ENCODE measurements at places on chromosomes 4 and X. TPM values are rescaled to one million over a fixed set of nuclear protein-coding genes. Genes with fewer than 3 reads are reported as not detected.

KCNIP4 gene
- not detected for total RNA-seq

JCHAIN gene
- total RNA-seq = 1.6 TPM

MYL5 gene
- total RNA-seq = 3.8 TPM

SPANXD gene
- total RNA-seq = not detected

GYPB gene
- not detected for total RNA-seq

EDA gene
- total RNA-seq = 2.0 TPM

GRIA3 gene
- 7.9 TPM for total RNA-seq

USP17L22 gene
- total RNA-seq = not detected

GABRG1 gene
- not detected for total RNA-seq

TNIP2 gene
- 84.8 TPM for total RNA-seq

TRIM61 gene
- 0.95 TPM for total RNA-seq

CCDC110 gene
- 6.2 TPM for total RNA-seq

CPE gene
- 458 TPM for total RNA-seq

- no peak for DNase-seq
- H3K27ac ChIP-seq = no peak overlapping the region
- no peaks in the 10 kb centered on the region for H3K36me3 ChIP-seq
Measured at GRCh38 chr4:74038086-74038424, 434 bp downstream of the CXCL3 start.

GRCh38 chr4:151717909-151718628 lies 42.7 kb downstream of the GATB start:
- H3K27me3 ChIP-seq = no peaks in the 10 kb centered on the region
- H3K36me3 ChIP-seq = peaks cover 4% of the 10 kb centered on the region

DNA sequence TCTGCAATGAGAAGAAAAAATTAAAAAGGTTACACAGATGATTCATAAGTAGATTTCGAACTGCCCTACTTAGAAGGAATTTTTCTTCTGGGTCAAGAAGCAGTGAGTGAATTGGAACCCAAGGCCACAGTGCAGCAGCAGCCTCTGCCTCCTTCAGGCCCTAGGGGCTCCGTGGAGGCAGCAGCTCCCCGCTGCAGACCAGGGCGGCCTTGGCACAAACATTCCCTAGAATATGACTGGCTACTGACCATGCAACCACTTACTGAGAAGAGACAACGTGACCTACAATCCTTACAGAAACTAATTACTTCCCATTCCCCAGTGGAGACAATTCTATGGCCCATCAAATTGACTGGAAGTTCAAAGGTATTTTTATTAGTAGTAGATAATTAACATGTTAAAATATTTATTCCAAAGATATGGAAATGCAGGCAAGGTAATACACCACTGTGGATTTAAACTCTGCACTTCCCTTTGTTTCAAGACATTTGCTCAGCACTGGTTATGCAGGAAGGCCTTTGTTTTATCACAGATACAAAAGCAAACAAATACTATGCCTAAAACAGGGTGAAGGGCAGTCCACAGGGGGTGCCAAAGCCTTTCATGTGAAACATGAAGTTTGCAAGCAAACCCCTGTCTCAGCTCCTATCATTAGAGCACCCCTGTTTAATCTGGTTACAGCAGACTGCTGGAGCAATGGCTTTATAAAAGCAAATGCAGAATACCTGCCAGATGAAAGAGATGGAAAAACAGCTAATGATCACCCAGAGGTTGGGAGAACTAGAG lies 59.2 kb downstream of the PCDH19 start:
- H3K27me3 ChIP-seq = no peaks in the 10 kb centered on the region
- no peak overlapping the region for H3K4me3 ChIP-seq
- no peaks in the 10 kb centered on the region for H3K4me1 ChIP-seq

- no peaks in the 10 kb centered on the region for H3K27me3 ChIP-seq
- no peaks in the 10 kb centered on the region for H3K4me1 ChIP-seq
- DNase-seq = no peak
- no peaks in the 10 kb centered on the region for H3K36me3 ChIP-seq
- no peak overlapping the region for H3K27ac ChIP-seq
Measured at GRCh38 chr4:105129286-105130040, 17.2 kb upstream of the TET2 start.

- no peak for DNase-seq
- peak overlapping the region; percentile 54 for H3K4me3 ChIP-seq
- H3K4me1 ChIP-seq = peaks cover 8% of the 10 kb centered on the region
- no peaks in the 10 kb centered on the region for H3K36me3 ChIP-seq
Measured at GRCh38 chr4:181006499-181007260, 1236.5 kb upstream of the TENM3 start.

DNA sequence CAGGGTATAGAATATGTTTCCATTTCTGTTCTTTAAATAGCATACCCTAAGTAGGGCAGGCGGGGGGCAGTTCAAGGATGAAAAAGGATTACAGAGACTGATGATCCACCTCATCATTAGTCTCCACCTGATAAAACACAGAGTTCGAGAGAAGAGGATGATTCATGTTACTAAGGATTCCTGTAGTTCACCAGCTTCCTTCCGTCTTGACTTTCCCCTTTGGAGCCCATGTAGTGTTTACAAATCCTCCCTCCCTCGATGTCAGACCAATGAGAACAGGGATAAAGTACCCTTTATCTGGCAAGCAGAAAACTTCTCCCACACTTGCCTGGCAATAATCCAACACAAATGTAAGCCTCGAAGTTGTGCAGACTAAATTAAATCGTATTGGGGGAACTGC lies 526.3 kb upstream of the FAM241A start:
- no peaks in the 10 kb centered on the region for H3K4me1 ChIP-seq
- no peak overlapping the region for H3K27ac ChIP-seq
- no peak overlapping the region for H3K4me3 ChIP-seq

DNA sequence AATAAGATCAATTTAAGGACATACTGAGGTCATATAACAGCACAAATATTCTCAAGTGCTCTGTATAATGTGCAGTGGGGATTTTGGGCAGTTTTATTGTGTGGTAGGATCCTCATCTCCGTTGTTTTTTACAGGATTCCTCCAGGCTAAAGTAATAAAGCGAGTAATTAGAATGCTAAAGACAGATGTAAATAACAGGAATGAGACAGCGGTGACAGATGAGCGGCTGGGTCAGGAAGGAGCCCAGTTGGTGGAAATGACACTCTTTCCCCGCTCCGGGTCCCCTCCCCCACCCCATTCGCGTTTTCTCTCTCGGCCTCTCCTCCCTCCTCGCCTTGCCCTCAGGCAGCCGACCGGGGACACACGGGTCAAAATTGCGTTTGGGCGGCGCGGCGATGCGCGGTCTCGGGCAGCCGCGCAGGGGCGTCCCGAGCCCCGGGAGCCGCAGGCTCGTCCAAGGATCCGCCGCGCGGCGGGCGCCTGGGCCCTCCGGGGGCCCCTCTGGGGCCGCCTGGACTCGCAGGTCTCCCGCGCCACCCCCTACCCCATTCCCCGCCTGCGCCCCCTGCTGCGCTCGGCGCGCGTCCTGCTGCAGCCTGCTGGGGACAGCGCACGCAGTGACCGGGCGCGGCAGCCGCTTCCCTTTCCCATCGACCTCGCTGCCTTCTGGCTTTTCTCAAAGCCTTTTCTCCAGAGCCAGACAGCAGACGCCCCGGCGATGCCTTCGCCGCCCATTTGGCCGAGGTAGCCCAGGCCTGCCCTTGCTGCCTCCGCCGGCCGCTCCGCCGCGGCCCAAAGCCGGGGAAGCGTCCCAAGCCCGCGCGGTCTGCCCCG lies 16.2 kb downstream of the POU4F2 start:
- peaks cover 6% of the 10 kb centered on the region for H3K4me1 ChIP-seq
- peak overlapping the region; percentile 73 for H3K4me3 ChIP-seq
- H3K36me3 ChIP-seq = no peaks in the 10 kb centered on the region
- H3K27me3 ChIP-seq = peaks cover 6% of the 10 kb centered on the region
- no peak overlapping the region for H3K27ac ChIP-seq

- H3K27ac ChIP-seq = no peak overlapping the region
- no peak for DNase-seq
- no peaks in the 10 kb centered on the region for H3K27me3 ChIP-seq
- H3K36me3 ChIP-seq = no peaks in the 10 kb centered on the region
Measured at GRCh38 chr4:74996996-74997395, 64.1 kb downstream of the PARM1 start.

DNA sequence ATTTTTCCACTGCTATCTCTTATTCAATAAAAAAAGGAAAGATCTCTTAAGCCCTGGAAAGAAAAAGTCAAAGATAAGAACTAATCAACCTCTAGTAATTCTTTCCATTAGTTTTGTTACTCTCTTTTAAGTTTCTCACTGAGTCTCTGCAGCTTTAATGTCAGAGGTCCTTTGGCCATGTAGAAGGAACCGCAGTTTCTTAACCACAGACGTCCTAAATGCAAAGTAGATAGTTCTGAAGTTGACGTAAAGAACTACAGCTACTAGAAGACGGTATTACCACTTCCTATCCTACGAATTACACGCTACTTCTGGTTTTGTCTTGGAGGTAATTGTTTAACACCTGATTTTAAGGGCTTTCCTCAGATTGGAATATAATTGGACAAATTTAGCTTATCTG lies 325.9 kb downstream of the ANKRD50 start:
- H3K36me3 ChIP-seq = no peaks in the 10 kb centered on the region
- H3K27ac ChIP-seq = no peak overlapping the region
- peak overlapping the region; percentile 19 for H3K4me3 ChIP-seq

- no peaks in the 10 kb centered on the region for H3K27me3 ChIP-seq
- H3K27ac ChIP-seq = no peak overlapping the region
Measured at GRCh38 chr4:164770010-164770724, 16.2 kb downstream of the SMIM31 start.

- no peak overlapping the region for H3K27ac ChIP-seq
- H3K4me3 ChIP-seq = no peak overlapping the region
- no peaks in the 10 kb centered on the region for H3K36me3 ChIP-seq
- H3K4me1 ChIP-seq = no peaks in the 10 kb centered on the region
Measured at GRCh38 chr4:35511851-35512250, 732.5 kb downstream of the ARAP2 start.

- H3K27me3 ChIP-seq = no peaks in the 10 kb centered on the region
- DNase-seq = no peak
- H3K36me3 ChIP-seq = no peaks in the 10 kb centered on the region
Measured at GRCh38 chr4:52726826-52727580, 24.2 kb downstream of the ERVMER34-1 start.

DNA sequence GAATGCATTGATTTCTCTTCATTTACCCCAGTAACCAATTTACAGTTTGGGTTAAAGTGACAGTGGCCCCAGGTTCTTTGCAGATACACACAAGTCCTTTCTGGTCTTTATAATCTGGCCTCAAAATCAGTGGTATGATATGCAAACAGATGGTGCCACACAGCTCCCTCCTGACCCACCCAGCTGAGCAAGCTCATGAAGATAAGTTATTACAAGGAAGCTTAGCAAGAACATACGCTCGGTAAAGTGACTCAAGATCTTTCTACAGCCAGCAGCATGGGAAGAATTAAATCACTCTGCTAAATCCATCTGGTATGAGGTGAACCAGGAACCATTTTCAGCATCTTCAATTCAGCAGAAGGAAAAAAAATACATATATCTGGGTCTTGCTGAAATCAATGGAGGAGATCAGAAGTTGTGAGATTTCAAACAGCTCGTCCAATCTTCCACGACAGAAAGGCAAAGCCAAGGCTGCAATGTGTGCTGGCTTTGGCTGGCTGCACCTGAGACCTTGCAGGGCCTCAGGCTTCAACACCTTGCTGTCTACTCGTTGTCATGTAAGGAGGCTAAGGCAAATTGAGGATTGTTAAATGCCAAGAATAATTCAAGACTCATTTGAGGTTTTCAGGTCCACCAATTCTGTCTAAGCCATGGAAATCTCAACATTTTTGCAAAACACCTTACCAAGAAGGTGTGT lies 28.2 kb downstream of the SEL1L3 start:
- no peaks in the 10 kb centered on the region for H3K36me3 ChIP-seq
- H3K27ac ChIP-seq = no peak overlapping the region
- no peak overlapping the region for H3K4me3 ChIP-seq
- no peak for DNase-seq

DNA sequence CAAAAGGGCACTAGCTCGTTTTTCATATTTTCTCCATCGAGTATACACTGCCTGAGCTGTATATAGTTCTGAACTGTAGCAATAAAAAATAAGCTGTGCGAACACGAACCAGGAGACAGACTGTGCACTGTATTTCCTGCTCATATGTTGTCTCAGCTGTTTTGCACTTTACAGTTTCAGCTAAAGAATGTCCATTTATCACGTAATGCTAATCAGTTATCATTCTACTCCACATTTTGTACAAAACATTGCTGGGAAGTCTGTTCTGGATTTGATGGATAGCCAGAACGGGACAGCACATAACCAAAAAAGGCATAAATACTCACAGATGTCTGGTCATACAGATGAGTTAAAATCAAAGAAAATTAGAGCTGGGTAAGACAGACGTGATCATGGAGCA lies 315.5 kb upstream of the ADGRL3 start:
- no peak overlapping the region for H3K27ac ChIP-seq
- H3K4me3 ChIP-seq = peak overlapping the region; percentile 63
- no peak for DNase-seq
- H3K36me3 ChIP-seq = no peaks in the 10 kb centered on the region
- H3K27me3 ChIP-seq = no peaks in the 10 kb centered on the region

- no peak overlapping the region for H3K4me3 ChIP-seq
- DNase-seq = no peak
- H3K27me3 ChIP-seq = no peaks in the 10 kb centered on the region
- no peaks in the 10 kb centered on the region for H3K4me1 ChIP-seq
- H3K27ac ChIP-seq = no peak overlapping the region
Measured at GRCh38 chr4:66273110-66273509, 602.8 kb upstream of the EPHA5 start.

- H3K27ac ChIP-seq = peak overlapping the region; percentile 97
- no peaks in the 10 kb centered on the region for H3K36me3 ChIP-seq
- DNase-seq = no peak
- H3K4me1 ChIP-seq = peaks cover 2% of the 10 kb centered on the region
Measured at GRCh38 chr4:54228546-54228945, 547 bp upstream of the PDGFRA start.

- no peak for DNase-seq
- H3K27me3 ChIP-seq = no peaks in the 10 kb centered on the region
- H3K4me1 ChIP-seq = no peaks in the 10 kb centered on the region
- H3K36me3 ChIP-seq = peaks cover 16% of the 10 kb centered on the region
- H3K27ac ChIP-seq = no peak overlapping the region
Measured at GRCh38 chr4:75654905-75655304, 18.3 kb downstream of the G3BP2 start.

GRCh38 chr4:139419388-139419914 lies 34.5 kb upstream of the RAB33B start:
- no peaks in the 10 kb centered on the region for H3K27me3 ChIP-seq
- H3K36me3 ChIP-seq = no peaks in the 10 kb centered on the region
- no peak overlapping the region for H3K27ac ChIP-seq
- H3K4me1 ChIP-seq = peaks cover 3% of the 10 kb centered on the region
- DNase-seq = peak; percentile 17
- peak overlapping the region; percentile 21 for H3K4me3 ChIP-seq

GRCh38 chrX:102154900-102155805 lies 624 bp downstream of the BEX5 start:
- DNase-seq = no peak
- no peaks in the 10 kb centered on the region for H3K4me1 ChIP-seq

- peak overlapping the region; percentile 71 for H3K4me3 ChIP-seq
- no peak for DNase-seq
- H3K27ac ChIP-seq = no peak overlapping the region
- H3K36me3 ChIP-seq = no peaks in the 10 kb centered on the region
Measured at GRCh38 chrX:46757593-46757992, 1.3 kb downstream of the SLC9A7 start.

GRCh38 chr4:9891056-9891455 lies 109.6 kb downstream of the DRD5 start:
- no peaks in the 10 kb centered on the region for H3K4me1 ChIP-seq
- no peaks in the 10 kb centered on the region for H3K36me3 ChIP-seq
- no peak overlapping the region for H3K4me3 ChIP-seq
- no peak for DNase-seq

- no peaks in the 10 kb centered on the region for H3K27me3 ChIP-seq
- no peaks in the 10 kb centered on the region for H3K4me1 ChIP-seq
- no peaks in the 10 kb centered on the region for H3K36me3 ChIP-seq
- DNase-seq = no peak
- H3K27ac ChIP-seq = no peak overlapping the region
Measured at GRCh38 chr4:12697970-12698369, 786.2 kb downstream of the RAB28 start.

GRCh38 chr4:115054836-115055235 lies 58.6 kb downstream of the NDST4 start:
- no peak for DNase-seq
- no peaks in the 10 kb centered on the region for H3K36me3 ChIP-seq
- H3K27ac ChIP-seq = no peak overlapping the region

Measured in thoracic aorta (tissue), 2 donors.